ENCODE measurements at places on chromosomes 7 and 10.
A peak's percentile ranks its signal among the peaks of the same experiment; 100 is the strongest.

DNA sequence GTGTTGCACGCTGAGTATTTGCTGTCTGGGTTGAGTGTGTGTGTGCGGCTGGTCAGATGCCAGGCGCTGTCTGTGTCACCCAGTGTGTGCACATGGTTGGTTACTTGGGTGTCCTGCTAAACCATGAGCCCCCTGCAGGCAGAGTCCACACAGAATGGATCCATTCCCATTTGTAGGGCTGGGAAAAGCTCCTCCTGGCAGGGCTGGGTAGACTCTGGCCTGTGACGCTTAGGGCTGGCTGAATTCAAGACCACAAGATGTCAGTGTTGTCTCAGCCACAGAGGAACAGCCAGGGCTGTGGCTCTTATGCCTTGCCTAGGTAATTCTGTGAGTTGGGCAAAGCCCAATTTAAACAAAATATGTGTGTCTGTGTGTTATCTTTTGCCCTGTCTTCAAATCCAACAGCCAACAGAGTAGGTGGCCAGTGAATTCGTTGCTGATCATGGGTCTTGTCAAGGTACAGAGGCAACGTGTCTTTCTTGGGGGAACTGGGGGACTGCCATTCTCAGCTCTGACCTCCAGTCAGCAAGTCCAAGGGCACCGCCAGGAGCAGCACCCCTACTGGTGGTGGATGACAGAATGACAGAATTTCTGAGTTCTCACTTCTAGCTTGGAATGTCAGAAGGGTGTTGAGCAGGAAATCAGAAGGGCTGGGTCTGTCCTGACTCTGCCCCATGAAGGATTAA is 285.1 kb downstream of the CCSER2 start:
- DNase-seq = peak; percentile 6

- no peak for DNase-seq
These were observed 14.6 kb upstream of the ZSCAN21 start for GRCh38 chr7:100034871-100035510.

GRCh38 chr10:123135415-123136141 is at the start of gene HMX3:
HMX3 (plus strand) TSS chr10:123135970; CDS start chr10:123136051, 81 bp downstream.
- no peak for DNase-seq

DNA sequence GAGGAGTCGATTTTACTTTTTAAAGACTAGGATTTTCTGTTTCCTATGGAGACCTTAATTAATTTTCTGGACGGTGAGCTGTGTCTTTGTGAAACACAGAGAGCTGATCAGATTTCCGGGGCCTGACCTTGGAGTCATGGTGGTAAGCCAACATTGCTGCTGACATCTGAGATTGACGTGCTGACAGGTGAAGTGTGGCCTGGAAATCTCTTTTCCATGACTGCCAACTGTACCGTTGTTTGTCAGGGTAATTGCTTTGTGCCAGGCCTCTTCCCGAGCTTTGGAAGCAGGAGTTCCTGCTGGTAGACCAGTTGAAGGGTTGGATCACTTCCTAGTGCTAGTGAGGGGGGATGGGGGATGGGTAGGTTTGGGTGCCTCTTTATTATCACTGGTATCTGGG is 71.2 kb downstream of the ADRA2A start:
- no peak for DNase-seq

GRCh38 chr7:131543298-131543697 is 13.1 kb downstream of the PODXL start:
- DNase-seq = no peak

DNA sequence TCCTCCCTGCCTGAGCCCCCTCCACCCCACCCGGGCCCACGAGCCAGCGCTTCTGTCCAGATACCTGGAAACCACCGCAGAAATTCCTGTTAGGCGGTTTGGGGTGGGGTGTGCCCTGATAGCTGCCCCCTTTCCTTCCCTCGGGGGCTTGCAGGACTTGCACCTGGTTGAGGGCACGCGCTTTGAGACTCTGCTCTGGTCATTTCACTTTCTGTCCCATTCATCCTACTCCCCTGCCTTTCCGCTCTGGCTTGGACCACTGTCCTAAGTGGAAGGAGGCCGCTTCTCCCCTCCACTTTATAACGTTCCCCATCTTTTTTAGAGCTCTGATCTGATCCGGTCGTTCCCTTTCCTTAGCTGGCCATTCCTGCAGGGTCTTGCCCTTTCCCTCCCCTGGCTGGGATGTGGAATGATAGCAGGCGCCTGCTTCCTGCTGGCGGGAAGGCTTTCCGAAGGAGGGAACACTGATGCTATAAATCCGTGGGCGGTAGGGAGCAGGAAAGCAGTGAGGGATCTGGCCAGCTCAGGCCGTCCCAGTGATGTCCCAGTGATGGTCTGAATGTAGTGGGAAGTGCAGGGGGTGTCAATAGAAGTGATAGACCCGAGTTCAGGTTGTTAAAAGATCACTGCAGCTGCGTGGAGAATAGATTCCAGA is 852 bp upstream of the PRKAR1B start:
- DNase-seq = no peak

DNA sequence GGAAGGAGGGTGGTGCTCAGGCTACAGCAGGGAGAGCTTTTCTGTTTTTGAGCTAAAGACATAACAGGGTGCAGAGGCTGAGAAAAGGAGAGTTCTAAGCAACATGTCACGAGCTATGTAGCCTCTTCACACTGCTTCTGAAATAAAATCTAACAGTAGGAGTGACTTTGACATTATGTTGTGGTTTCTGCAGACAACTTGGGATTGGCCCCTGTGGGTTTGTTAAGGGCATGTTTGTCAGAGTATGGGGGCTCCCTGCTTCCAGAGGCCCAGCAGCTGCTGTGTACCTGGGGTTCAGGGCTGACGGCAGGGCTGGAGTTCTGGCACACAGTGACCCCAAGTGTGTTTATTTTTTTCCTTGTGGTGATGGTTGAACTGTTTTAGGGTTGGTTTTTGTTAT is 24.7 kb downstream of the MMRN2 start:
- DNase-seq = no peak

- DNase-seq = no peak
These were observed 23.4 kb downstream of the SMURF1 start for GRCh38 chr7:99120501-99120900.

- DNase-seq = no peak
These were observed 1509.1 kb downstream of the REEP3 start for GRCh38 chr10:65030263-65030662.

- no peak for DNase-seq
These were observed 235.9 kb downstream of the COBL start for GRCh38 chr7:51080622-51081269.

- no peak for DNase-seq
These were observed 104.1 kb downstream of the GPR85 start for GRCh38 chr7:112982441-112983063.

DNA sequence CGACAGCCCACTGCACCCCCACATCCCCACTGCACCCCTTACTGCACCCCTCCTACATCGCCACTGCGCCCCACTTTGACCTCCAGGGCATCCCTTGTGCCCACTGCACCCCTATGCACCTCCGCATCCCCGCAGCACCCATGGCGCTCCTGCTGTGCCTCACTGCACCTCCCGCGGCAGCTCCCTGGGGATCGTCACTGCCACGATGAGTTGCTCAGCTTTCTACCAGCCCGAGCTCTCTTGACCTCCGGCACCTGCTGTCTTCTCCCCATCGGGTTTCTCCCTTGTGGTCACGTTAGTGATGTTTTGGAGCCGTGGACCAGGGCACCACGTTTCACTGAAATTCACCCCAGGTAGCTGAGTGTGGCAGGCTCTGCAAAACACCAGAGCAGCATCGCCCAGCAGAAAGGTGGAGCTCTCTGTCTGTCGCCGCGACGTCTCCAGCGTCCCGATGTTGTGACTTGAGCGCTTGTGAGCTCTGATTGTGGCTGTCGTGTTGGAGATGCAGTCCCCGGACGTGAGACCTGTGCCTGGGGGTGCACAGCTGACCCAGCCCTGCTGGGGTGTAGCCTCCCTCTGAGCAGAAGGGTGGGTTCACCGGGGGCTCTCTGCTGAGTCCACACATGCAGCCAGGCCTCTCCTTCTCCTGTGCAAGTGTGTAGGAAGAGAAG is 147.7 kb downstream of the DNAJB6 start:
- no peak for DNase-seq

DNA sequence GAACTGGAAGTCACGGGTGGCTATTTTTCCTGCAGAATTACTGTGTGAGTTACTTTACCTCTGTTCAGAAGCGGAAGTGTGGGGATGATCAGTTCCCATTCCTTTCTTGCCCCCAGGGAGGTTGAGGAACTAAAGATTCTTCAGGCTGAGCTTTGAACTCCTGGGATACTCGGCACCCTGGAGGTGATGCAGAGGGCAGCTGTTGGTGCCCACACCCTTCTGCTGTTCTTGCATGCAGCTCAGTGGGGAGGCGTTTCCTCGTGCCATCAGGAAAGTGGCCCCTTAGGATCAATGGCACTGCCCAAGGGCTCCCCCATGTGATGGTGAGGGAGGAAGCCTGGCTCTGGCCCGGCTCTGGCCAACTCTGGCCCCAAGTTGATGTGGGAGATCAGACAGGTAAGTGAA is 44.7 kb upstream of the MXI1 start:
- no peak for DNase-seq

- DNase-seq = no peak
These were observed 2.5 kb downstream of the SLC16A9 start for GRCh38 chr10:59706851-59707797.

GRCh38 chr7:151794508-151795167 is 82.3 kb downstream of the PRKAG2 start:
- peak; percentile 44 for DNase-seq

- no peak for DNase-seq
These were observed 654.6 kb upstream of the GALNT17 start for GRCh38 chr7:70477036-70478010.

GRCh38 chr10:93904901-93905300 is 11.1 kb downstream of the SLC35G1 start:
- no peak for DNase-seq

- peak; percentile 51 for DNase-seq
These were observed 876 bp downstream of the GNAI1 start for GRCh38 chr7:80135309-80136104.

DNA sequence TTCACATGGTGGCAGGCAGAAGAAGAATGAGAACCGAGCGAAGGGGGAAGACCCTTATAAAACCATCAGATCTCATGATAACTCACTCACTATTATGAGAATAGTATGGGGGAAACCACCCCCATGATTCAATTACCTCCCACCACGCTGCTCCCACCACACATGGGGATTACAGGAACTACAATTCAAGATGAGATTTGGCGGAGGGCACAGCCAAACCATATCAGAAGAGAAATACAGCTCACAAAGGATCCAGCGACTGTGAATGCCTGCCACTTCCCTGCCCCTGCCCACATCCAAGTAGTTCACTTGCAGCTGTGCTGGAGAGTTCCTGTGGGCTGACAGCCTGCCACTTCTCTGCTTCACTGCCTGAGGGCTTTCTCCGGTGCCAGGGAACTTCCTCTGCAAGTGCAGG is 148.7 kb downstream of the C7orf25 start:
- no peak for DNase-seq

DNA sequence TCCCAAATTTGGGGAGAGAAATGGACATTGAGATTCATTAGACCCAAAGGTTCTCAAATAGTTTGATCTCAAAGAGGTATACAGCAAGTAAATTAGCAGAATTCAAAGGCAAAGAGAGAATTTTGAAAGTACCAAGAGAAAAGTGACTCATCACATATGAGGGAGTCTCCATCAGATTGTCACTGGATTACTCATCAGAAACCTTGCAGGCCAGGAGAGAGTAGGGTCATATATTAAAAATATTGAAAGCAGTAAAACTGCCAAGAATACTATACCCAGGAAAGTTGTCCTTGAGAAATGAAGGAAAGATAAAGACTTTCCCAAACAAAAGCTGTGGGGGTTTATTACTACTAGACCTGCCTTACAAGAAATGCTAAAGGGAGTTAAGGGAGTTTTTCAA is 140.6 kb downstream of the TMEM168 start:
- no peak for DNase-seq

DNA sequence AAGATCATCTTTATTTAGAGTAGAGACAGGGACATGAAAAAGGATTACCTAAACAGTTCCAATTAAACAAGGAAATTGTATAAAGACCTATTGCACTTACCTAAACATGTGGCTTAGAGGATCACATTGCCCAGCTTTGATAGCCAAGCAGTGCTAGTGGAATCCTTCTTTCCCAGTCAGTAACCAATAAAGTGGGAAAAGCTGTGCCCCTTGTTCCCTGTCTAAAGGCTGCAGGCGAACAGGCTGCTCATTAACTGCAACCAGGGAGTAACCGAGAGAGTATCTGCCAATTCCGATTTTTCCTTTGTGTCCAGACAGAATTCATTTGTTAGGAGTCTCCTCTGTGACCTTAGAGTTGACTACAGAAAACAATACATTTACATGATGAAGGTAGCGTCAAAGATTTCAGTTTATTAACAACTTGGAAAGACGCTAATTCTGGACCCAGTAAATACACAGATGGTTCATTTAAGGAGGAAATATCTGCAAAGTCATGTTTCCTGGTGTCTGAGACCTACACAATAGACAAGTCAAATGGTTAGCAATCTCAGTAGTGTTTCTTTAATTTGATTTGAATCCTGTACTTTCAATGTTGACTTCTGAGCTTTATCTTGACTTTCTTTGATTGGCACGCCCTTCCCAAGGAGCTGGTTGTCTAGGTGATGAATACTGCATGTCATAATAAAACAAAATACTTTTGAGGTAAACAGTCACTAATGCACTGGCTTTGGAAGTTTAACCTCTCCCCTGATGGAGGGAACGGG is 57.3 kb upstream of the MET start:
- DNase-seq = no peak

DNA sequence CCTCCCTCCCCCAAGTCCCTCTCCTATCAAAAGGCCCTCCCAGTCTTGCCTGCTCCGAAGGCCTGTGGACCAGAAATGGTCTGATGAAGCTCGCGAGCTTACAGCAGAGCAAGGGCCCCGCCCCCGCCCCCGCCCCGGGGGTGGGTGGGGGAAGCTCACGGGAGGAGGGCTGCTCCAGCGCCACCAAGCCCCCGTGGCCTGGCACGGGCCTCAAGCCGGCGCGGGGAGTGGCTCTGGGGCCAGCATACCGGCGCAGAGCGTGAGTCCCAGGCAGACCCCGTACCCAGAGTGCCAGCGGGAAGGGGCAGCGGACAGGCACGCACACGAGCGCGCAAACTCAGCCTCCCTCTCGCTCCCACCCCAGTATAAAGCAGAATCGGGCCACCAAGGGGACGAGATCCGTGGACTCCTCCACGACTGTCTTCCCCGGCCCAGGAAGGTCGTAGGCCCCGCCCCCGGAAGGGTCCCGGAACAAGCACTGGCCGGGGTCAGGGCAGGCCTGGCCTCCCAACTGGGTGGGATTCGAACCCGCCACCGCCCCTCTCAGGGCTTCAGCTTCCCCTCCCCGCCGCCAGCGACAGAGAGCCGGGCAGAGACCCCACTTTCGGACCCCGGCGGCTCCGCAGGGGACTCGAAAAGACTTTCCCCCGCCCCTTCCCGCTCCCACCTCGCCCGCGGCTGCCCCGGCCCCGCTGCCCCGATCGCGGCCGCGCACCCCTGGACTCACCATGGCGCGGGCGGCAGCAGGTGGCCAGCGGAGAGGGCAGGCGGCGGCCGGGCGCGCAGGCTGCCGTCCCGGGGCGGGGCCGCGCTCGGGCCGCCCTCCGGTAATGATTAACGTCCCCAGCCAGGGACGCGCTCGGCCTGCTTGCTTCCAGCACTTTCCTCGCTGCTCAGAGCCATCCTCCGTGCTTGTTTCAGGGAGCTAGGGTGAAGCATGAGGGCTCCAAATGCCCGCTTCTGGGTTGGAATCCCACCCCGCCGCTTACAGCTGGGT is at the start of gene PCBD1:
PCBD1 (minus strand) TSS at position 762 of the 997 bp plus-strand sequence; CDS start at position 730, 32 bp downstream.
- DNase-seq = peak; percentile 22
